ENCODE measurements at places on chromosomes 5 and 9.

GRCh38 chr5:175319199-175319598 is 124.8 kb downstream of the DRD1 start:
- no peak for DNase-seq

DNA sequence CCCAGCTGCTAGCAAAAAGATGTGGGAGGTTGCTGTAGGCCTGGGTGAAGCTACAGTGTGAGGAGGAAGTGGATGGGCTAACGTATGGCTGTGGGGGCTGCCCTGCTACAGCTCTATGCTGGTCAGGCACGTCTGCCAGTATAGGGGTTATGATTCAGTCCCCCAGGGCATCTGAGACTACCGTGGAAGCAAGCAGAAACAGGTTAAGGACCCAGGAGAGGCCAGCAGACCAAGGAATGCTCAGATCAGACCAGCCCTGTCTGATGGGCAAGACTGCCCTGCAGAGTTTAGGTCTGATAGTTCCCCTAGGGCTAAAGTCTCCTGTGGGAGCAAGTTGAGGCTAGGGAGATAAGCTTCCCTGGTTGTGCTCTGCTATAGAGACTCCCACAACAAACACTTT is 416.1 kb upstream of the CTNND2 start:
- DNase-seq: peak; percentile 5

GRCh38 chr5:140038373-140038957 is 4.6 kb downstream of the NRG2 start:
- peak; percentile 52 for DNase-seq

DNA sequence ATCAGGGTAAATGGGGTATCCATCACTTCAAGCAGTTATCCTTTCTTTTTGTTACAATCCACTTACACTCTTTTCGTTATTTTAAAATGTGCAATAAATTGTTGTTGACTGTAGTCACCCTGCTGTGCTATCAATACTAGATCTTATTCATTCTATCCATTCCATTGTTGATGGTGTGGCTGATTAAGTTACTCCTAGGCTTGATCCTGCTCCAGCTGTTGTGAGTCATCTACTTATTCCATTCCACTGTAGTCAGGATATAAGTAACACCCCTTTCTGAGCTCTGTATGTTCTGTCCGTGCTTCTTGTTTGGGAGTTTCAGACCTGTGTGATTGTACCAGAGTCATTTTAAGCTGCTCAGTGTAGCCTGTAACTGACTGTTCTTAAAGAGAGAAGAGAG is 122.5 kb upstream of the RUSC2 start:
- no peak for DNase-seq

DNA sequence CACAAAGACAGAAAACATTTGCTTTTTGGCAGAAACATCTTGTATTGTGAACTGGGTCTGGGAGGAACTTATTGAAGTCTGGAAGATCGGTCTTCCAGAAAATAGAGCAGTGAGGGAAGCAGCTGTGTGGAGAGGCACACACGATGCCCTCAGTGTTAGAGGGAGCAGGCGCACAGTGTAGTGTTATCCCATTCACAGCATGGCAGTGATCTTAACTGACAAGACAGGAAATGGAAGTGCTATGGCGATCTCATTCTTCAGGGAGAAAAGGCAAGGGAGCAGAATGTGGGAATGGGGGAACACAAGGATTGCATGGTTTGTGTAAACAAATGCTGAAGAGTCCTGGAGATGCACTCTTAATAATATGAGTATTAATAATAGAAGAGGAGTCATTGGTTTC is 161.0 kb downstream of the PBX3 start:
- DNase-seq: no peak

DNA sequence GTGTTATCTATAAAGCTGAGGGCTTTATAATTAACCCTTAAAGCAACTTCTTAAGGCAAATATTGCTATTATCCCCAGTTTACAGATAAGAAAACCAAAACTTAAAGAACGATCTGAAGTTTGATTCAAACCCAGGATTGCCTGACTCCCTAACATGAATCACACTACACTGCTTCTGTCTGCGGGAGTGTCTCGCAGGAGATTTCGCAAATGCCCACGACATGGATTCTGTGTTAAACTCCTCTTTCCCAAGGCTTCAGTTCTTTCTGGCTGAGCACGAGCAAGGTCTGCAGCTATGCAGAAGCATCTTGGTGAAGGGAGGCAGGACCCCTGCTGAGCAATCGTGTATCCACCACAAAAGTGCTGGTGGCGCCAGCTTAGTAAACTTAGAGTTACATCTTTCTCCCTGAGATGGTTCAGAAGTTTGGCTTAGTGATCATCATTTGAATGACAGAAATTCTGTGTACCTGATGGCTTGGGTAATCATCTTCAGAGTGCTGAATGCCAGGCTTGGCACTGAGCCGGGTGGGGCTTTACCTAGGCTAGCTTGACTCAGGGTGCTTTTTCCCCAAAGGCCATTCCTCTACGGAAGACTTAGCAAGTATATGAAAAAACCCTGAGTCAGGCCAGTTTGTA is 81.4 kb upstream of the PIK3R1 start:
- DNase-seq: no peak

- DNase-seq: no peak
These were observed 33.7 kb upstream of the MACIR start for GRCh38 chr5:103224894-103225246.

DNA sequence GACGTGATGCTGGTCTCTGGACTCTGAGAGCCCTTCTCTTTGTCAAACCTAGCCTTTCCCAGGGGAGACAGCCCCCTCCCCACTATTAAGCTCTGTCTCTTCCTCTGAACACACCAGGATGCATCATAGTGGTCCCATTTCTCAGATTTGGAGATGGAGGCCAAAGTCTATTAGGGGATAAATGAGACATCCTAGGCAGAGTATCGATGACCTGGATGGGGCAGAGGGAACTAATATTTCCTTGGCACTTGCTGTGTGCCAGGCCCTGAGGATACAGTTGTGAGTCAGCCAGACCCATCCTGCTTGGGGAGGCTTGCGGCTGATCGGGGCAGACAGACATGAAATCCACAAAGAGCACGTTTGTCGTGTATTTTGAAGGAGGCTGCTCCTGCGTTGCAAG is 5.2 kb downstream of the DNM1 start:
- DNase-seq: no peak

DNA sequence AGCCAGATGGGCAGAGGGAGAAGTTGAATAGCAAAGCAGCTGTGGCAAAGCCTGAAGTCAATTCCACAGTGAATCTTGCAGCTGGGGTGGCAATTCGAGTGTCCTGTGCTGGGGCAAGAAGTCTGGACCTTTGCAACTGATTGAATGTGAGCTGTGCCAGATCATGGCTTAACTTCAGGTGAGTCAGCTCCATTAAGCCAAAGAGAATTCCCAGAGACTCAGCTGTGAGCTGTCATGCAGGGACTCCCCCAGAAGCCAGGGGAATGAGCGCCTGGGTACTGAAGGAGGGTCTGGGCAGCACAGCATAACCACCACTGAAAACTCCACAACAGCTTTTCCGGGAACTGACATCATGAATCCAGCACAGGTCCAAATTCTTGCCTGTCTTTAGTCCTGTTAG is 153.5 kb upstream of the TRPC7 start:
- no peak for DNase-seq

DNA sequence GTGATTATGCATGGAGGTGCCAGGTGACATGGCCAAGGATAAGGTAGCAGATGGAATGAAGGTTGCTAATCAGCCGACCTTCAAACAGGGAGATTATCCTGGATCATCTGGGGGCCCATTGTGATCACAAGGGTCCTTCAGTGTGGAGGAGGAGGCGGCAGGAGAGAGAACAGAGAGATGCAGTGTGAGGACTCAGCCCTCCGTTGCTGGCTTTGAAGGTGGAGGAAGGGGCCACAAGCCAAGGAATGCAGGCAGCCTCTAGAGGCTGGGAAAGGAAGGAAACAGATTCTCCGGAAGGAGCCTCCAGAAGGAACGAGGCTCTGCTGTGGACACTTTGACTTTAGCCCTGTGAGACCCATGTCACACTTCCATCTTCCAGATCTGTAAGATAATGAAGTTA is 27.4 kb upstream of the EEIG1 start:
- no peak for DNase-seq

DNA sequence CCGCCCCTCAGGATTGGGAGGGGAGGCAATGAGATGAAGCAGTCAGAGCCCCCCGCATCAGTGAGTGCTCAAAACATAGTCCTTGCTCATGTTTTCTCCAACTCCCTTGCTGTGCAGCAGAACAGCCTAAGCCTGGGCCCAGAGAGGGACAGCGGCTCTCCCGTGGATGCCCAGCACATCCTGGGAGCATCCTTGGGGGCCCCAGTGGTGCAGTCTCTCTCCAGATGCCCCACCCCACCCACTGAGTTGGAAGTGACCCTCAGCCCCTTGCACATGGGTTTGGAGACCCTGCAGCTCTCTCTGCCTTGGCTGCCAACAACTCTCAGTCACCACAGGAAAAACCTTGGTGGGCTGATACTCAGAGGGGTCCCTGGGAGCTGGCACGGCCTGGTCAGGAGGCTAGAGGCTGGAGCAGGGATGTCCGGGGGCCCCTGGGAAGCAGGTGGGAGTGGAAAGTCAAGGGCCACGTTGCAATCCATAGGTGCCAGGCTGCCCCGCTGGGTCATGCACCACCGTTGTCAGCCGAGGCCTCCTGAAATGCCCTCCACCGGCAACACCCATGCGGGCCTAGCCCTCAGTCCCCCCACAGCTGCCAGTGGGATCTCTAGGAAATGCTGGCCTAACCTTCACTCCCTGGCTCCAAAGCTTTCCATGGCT is 242.5 kb downstream of the PBX3 start:
- DNase-seq: no peak

DNA sequence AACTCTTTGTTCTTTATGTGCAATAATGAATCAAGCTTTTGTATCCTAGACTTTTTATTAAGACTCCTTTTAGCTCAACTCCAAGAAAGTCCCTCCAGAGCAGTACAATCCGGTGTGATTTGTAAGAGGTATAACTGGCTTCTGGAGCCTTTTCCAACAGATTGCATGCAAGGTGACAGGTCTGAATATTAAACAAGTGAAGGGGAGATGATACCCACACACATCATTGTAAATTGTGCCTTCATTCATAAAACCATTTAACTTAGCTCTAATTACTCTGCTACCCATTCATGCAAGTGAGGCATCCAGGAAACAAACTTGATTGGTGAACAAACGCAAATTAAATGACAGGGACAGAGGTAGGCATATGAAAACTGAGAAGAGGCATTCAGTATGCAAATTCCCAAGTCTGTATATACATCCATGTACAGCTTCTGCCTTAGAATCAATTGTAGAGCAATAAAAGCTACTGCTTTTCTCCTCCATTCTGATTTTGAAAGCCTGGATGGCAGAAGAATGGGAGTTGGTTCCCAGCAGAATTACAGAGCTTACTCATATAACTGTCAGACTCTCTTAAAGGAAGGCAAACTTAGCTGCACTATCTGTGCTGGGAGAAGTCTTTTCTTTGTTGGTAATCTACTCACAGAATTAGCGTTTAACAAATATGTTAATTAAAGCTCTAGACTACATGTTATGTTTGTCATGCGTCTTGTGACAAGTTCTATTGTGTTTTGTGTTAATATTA is 261.0 kb upstream of the CDH6 start:
- no peak for DNase-seq

DNA sequence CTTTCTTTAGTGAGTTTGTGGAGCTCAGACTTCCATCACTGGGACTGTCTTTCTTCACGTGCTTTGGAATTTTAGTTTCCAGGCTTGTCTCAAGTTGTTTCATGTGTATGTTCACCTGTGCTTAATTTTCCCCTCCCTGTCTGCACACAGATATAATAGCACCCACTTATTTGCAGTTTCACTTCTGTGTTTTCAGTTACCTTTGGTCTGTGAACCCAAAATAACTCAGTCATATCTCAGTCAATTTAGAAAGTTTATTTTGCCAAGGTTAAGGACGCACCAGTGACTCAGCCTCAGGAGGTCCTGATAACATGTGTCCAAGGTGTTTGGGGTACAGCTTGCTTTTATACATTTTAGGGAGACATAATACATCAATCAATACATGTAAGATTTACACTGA is 330.4 kb downstream of the ICE1 start:
- DNase-seq: no peak

DNA sequence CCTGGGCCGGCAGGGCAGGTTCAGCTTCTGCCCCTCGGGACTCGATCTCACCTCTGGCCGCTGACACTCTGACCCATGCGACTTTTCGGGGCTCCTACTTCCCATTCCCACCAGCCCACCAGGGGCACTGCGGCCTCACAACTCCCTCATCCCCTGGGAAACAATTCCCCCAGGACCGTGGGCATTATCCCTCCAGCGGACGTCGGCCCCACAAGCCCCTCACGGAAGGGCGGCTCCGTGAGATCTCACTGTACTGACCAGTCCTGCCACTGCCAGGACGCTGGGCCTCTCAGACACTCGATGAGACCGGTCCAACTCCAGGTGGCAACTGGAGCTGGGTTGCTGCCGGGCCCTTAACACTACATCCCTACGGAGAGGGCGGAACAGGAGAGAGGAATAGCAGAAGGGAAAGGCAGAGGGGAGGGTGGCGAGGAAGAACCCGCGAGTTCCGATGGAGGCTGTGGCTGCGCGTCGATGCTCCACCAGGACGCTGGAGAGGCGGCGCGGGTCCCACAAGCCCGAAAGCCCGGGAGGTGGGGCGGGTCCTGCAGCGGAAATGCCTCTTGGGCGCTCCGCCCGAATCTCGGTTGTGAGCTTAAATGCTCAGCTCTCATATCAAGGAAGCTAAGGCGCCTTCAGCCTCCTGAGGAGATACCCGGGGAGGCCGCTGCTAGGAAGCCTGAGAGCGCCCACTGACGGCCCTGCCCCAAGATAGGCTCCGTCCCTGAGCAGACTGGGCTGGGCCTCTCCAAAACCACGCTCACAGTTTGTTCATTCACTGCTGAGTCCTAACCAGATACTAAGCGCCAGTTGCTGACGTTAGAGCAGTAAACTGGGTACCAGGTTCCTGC is 36.3 kb downstream of the VCP start:
- DNase-seq: no peak

GRCh38 chr9:112755675-112756074 is 5.1 kb downstream of the SNX30 start:
- no peak for DNase-seq

DNA sequence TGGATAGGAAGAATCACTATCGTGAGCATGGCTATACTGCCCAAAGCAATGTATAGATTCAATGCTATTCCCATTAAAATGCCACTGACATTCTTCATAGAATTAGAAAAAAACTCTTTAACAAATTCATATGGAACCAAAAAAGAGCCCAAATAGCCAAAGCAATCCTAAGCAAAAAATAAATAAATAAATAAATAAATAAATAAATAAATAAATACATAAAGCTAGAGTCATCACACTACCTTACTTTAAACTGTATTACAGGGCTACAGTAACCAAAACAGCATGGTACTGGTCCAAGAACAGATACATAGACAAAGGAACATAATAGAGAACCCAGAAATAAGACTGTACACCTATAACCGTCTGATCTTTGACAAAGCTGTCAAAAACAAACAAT is 180.4 kb upstream of the CDKN2B start:
- no peak for DNase-seq

DNA sequence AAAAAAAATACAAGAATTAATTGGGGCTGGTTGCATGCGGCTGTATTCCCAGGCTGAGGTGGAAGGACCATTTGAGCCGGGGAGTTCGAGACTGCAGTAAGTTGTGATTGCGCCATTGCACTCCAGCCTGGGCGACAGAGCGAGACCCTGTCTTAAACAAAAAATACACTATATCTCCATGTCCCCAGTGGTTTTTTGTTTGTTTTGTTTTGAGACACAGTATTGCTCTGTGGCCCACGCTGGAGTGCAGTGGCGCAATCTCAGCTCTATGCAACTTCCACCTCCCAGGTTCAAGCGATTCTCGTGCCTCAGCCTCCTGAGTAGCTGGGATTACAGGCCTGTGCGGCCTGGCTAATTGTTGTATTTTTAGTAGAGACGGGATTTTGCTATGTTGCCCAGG is 1.2 kb downstream of the COQ4 start:
- DNase-seq: no peak

GRCh38 chr9:73411494-73411893 is 259.8 kb downstream of the ANXA1 start:
- peak; percentile 9 for DNase-seq

GRCh38 chr9:101034222-101034621 is 5.7 kb downstream of the PLPPR1 start:
- no peak for DNase-seq

Data from OCI-M1 (cell line).